ENCODE measurements at places on chromosomes 3 and 15.
A peak's percentile ranks its signal among the peaks of the same experiment; 100 is the strongest.

DNA sequence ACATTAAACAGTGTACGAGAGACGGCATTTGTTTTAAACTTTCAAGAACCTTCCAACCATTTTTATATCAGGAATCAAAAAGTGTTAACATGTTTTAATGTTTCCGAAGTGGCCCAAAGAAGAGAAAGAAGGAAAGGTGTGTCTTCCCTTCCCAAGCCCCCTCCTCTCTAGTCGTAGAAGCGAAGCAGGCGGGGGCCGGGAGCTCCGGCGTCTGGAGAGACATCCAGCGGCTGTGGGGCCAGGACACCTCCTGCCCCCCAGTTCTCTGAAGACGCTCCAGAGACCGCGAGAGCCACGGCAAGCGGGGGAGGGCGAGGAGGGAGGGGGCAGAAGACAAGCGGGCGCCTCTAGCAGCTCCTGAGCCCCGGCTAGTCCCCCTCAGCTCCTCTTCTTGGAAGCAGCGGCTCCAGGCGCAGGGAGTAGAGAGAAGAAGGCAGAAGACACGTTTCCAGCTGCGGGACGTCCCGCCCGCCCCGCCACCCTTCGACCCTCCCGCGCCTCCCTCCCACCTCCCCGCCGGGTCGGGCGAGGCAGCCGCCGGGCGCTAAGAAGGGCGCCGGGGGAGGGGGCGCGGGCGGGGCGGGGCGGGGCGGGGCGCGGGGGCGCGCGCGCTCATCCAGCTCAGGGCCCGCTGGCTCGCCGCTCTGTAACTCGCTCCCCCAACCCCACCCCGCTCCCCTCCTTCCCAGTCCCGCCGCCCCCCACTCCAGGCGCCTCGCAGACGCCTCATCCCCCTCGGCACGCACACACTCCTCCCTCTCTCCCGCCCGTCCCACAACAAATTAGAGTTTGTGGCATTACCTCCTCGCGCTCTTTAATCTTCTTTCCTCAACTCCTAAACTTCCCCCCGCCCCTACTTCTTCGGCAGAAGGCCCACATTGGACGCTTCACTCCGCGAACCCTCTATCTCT, at the start of gene ZBTB20:
Gene ZBTB20, minus strand, starts transcription at position 871 of the 911 bp plus-strand sequence.
- peak; percentile 63 for DNase-seq

- DNase-seq: no peak
These were observed 29.8 kb upstream of the MB21D2 start for GRCh38 chr3:192947421-192947820.

- no peak for DNase-seq
These were observed 12.9 kb downstream of the SEC11A start for GRCh38 chr15:84702961-84703482.

GRCh38 chr15:85337425-85338074, 42.9 kb upstream of the AKAP13 start:
- no peak for DNase-seq

All from NCI-H226 (cell line).